ENCODE measurements at places on chromosomes 6 and 20. TPM values are rescaled to one million over a fixed set of nuclear protein-coding genes. Genes with fewer than 3 reads are reported as not detected.
A peak's percentile ranks its signal among the peaks of the same experiment; 100 is the strongest.

Gene DTD1
- polyA plus RNA-seq: 17.6 TPM

Gene DEFB132
- polyA plus RNA-seq: 0.03 TPM

Gene SRC
- 70.8 TPM for polyA plus RNA-seq

- H3K36me3 ChIP-seq: no peaks in the 10 kb centered on the region
- H3K4me3 ChIP-seq: no peak overlapping the region
- H3K4me1 ChIP-seq: no peaks in the 10 kb centered on the region
- no peaks in the 10 kb centered on the region for H3K27me3 ChIP-seq
Measured at GRCh38 chr20:61673152-61673847, 392.4 kb downstream of the TAF4 start.

GRCh38 chr20:58891086-58891717, 38.7 kb downstream of the GNAS start:
- H3K36me3 ChIP-seq: no peaks in the 10 kb centered on the region
- H3K27me3 ChIP-seq: no peaks in the 10 kb centered on the region
- DNase-seq: peak; percentile 88

DNA sequence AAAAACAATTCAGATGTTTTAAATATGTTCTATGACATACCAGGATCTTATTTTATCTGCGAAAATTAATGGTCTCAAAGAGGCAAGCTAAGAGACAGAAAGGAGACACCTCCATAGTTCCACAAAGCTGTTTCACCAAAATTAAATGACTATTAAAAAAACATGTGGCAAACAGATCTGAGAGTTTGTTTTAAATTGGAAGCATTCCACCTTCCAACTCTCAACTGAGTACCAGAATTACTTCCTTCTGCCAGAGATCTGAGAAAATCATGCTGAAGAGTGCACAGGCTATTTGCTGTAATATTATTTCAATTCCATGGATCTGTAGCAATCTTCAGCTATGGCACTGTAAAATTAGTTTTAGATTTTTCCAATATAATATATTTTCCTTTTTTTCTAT, 669.5 kb upstream of the MARCKS start:
- no peak overlapping the region for H3K27ac ChIP-seq
- no peaks in the 10 kb centered on the region for H3K27me3 ChIP-seq
- H3K4me1 ChIP-seq: no peaks in the 10 kb centered on the region

DNA sequence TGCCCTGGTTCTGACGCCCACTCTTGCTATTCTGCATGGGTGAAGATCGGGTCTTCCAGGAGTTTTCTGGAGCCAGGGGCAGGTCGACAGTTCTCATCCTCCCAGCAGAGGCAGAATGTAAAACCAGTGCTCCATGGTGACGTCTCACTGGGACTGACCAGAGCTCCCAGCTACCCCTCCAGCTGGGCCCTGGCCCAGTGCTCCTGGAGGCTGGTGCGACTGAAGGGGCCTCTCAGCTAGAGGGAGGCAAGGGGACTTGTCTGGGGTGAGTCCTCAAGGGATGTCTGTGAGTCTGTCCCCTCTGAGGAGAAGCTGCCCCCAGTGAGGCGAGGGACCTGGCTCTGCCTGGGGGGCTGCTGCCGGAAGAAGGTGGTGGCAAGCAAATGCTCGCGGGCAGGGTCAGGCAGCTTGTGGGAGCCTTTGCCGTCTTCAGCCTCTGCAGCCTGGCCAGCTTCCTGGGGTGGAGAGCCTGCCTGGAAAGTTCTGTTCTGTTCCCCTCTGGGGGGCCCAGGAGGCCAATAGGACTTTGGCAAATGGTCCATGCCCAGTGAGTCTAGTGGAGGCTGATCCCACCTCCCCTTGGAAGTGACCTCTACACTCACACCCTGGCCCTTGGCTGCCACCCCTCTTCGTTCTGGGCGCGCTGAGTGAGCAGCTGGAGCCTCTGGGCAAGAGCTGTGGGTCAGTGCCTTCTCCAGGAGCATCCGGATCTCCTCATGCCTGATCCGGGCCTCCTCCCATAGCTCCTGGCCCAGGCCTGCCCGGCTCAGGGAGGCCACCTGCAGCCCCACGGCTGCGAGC, 47.5 kb downstream of the KIAA1755 start:
- no peaks in the 10 kb centered on the region for H3K36me3 ChIP-seq
- H3K27ac ChIP-seq: no peak overlapping the region
- DNase-seq: no peak
- no peak overlapping the region for H3K4me3 ChIP-seq
- no peaks in the 10 kb centered on the region for H3K27me3 ChIP-seq

DNA sequence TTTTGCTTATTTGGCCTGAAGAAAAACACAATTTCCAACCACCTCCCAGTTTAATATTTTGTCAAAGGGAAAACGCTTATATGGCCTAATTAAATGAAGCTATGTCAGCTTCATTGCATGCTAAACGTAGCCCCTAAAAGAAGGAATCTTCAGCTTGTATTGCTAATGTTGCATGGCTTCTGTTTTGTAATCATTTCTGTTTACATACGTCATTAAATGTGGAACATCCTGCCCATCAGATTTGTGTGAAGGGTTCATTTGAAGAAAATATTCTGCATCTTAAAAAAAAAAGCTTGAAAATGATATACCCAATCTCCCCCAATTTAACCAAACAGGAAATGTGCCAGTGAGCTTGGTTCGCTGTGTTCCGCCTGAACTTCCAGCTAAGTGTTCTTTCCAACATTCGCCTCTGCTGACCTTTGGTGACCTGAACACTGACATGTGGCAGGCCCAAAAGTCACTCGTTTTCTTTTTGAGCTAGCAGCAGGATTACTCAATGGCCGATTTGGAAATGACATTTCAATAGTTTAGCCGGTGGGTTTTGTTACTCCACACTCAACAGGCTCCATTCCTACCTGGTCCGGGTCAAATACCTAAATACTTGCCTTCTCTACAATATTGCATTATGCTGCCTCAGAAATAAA, 12.7 kb upstream of the SIRT5 start:
- no peak overlapping the region for H3K27ac ChIP-seq
- H3K4me1 ChIP-seq: no peaks in the 10 kb centered on the region
- DNase-seq: no peak
- H3K36me3 ChIP-seq: no peaks in the 10 kb centered on the region
- peaks cover 2% of the 10 kb centered on the region for H3K27me3 ChIP-seq

DNA sequence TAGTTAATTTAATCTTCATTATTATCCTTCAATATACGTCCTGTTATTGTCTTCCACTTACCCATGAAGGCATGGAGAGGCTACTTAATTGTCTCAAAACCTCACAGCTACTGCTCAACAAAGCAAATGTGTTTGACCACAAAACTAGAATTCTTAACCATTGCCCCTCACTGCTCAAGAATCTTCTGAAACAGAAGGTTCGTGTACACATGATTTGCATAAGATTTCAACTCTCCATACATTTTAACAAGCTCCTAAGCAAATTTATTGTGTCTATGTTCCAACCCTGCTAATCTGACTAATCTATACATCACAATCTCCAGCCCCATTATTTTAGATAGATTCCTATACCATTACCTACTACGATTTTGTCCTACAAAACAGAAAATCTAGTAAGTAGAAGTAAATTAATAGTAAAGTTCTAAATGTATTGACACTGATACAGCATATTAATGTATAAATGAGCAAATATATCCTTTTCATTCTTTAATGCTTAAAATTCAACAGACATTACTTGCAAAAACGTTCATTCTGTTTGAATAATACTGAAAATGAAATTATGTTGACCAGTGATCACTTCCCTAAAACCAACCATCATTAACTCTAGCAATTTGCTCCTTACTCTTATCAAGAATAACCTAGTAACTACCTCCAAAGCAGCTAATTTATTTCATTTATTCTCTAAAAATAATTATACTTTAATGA, 89.7 kb upstream of the RNF217 start:
- no peaks in the 10 kb centered on the region for H3K4me1 ChIP-seq
- H3K27ac ChIP-seq: no peak overlapping the region
- H3K4me3 ChIP-seq: no peak overlapping the region
- no peaks in the 10 kb centered on the region for H3K27me3 ChIP-seq
- no peak for DNase-seq
- H3K36me3 ChIP-seq: no peaks in the 10 kb centered on the region

- DNase-seq: peak; percentile 8
- H3K4me3 ChIP-seq: no peak overlapping the region
- H3K36me3 ChIP-seq: no peaks in the 10 kb centered on the region
- H3K27me3 ChIP-seq: no peaks in the 10 kb centered on the region
- no peaks in the 10 kb centered on the region for H3K4me1 ChIP-seq
Measured at GRCh38 chr6:109595998-109596397, 95.0 kb downstream of the AK9 start.

- H3K4me3 ChIP-seq: no peak overlapping the region
- no peak for DNase-seq
- no peak overlapping the region for H3K27ac ChIP-seq
- no peaks in the 10 kb centered on the region for H3K27me3 ChIP-seq
Measured at GRCh38 chr6:82679232-82679631, 315.6 kb downstream of the TPBG start.

GRCh38 chr6:121260651-121261102, 73.6 kb downstream of the TBC1D32 start:
- H3K4me1 ChIP-seq: no peaks in the 10 kb centered on the region
- no peak overlapping the region for H3K27ac ChIP-seq
- H3K27me3 ChIP-seq: no peaks in the 10 kb centered on the region
- no peak overlapping the region for H3K4me3 ChIP-seq
